IMR-90 (cell line): ENCODE measurements at places on chromosomes 6 and 20.
A peak's percentile ranks its signal among the peaks of the same experiment; 100 is the strongest.

GRCh38 chr20:63808964-63809674 lies 21.9 kb downstream of the ZBTB46 start:
- no peak for DNase-seq

DNA sequence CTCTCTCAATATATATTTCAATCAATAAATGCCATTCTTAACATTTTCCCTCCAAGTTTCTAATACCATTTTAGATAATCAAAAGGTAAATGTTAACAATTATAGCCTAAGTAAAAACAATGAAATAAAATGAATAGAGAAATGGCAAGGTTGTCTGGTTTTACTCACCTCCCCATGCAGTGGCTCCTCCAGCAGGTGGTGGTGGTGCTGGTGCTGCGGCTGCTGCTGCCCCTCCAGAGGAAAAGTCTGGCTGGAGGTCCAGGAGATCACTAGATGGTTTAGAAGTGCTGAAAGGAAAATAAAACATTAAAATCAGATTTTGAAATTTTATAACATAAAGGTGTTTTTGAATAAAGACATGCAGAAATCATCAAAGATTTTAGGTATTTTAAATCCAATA lies 93.2 kb downstream of the PRSS35 start:
- DNase-seq: no peak

DNA sequence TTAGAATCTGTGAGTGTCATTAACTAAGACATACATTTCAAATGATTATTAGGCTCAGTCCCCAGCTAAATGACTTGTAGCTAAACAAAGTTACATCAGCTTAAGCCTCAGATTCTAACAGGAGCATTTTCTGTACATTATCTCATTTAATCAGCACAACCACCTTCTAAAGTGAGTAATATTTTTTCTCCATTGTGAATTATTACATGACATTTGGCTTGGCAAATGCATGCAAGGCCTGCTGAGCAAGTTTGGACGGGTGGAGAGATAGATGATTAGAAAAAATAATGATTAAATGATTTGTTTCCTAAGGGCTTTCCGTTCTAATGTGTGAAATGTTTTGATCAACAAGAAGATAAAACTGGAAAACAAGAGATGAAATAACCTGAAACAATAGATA lies 20.7 kb downstream of the DCBLD1 start:
- DNase-seq: no peak

DNA sequence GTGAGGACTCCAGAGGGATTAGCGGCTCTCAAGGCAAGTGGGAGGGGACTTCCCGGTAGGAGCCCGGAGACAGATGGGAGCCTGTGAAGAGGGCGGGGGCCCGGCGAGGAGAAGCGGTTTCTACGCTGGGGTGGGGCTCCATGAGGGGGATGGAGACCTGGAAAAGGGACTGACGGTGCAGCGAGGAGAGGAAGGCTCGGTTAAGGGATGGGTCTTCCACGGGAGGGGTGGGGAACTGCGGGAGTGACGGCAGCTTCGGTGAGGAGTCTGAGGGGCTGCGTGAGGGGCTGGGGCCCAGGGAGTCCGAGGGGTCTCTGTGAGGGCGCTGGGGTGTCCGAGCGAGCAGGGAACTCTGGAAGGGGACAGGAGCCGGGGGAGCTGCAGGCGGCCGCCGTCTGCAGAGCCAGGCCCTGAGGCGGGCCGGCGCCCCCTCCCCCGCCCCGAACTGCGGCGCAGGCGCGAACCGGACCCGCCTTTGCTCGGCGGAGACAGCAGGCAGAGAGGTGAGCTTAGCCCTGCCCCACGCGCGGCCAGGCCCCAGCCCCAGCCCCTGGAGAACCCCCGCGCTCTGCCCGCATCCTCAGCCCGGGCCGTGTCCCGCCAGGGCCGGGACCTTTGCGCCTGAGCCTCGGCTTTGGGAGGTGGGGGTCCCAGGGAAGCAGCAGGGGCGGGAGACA lies at the start of gene NRSN2:
TSS of gene NRSN2 (plus strand) at position 472 of the 677 bp plus-strand sequence. CDS start 2,533 bp downstream, outside the sequence.
- peak; percentile 62 for DNase-seq

- DNase-seq: no peak
Measured at GRCh38 chr20:21395051-21395665, 2.2 kb downstream of the NKX2-4 start.

GRCh38 chr6:45577836-45578504 lies 200.2 kb upstream of the SUPT3H start:
- DNase-seq: peak; percentile 43

- DNase-seq: no peak
Measured at GRCh38 chr20:25145131-25145530, 50.4 kb upstream of the ENTPD6 start.

DNA sequence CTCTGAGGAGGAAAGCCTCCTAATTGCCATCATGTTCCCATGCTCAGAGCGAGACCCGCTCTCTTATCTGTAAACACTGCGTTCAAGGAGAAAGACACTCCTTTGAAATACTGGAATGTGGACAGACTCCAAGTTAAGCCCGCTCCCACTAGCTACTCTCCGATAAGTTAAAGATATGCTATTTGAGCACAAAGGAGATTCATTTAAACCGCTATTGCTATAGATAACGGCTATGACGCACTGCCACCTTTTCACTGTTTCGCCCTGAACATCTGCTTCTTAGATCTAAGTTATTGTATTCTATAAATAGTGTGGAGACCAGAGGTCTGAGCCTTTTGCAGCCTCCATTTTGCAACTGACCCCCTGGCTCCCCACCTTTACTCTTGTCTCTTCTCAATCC lies 82.3 kb downstream of the GPX5 start:
- no peak for DNase-seq

GRCh38 chr6:57104336-57104735 lies 14.3 kb downstream of the ZNF451 start:
- DNase-seq: no peak

DNA sequence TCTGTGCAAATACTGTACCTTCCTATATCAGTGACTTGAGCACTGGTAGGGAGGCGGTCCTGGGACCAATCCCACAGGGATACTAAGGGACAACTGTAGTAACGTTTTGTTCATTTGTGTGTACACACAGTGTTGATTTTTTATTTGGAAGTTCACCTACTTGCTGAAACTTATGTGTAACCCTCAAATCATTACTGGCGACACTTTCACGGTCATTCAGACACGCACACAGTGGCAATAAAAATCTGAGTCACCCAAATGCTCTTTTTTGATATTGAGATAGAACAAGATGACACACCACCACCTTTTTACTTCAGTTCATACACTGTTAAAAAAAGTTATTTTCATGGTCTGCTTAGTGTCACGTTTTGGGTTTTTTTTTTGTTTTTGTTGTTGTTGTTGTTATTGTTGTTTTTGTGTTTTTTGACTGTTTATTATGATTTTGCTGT lies 79.8 kb downstream of the QKI start:
- no peak for DNase-seq

GRCh38 chr20:59829054-59829785 lies 104.2 kb downstream of the SYCP2 start:
- no peak for DNase-seq
